ENCODE measurements at places on chromosomes 16 and 17.

DNA sequence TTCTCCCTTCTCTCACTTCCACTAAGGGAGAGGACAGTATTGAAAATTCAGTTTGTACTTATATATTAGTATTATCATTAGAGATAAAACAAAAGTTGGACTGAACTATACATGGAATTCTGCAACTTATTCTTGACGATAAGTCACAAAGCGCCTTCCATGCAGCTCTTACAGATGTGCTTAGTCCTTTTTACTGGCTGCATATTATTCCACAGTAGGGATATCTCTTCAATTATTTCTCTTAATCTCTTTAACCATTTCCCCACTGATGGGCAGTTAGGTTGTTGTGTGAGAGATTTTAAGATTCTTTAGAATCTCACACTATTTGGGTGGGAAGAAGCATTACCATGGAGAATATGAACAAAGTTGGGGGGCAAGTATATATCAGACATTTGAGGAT lies 32.0 kb downstream of the PMFBP1 start:
- DNase-seq, result no peak

GRCh38 chr17:79612468-79613194 lies 1.8 kb upstream of the RBFOX3 start:
- peak; percentile 4 for DNase-seq

- DNase-seq, result no peak
These were observed 11.4 kb downstream of the ASPHD1 start for GRCh38 chr16:29911676-29912010.

GRCh38 chr16:66196770-66197169 lies 169.7 kb upstream of the CDH5 start:
- no peak for DNase-seq

Data from fibroblast of the aortic adventitia (primary cell).